ENCODE measurements at places on chromosomes 1 and 21. TPM values are rescaled to one million over a fixed set of nuclear protein-coding genes. Genes with fewer than 3 reads are reported as not detected.

LRRC38 gene
- total RNA-seq = not detected

BTBD19 gene
- 18.8 TPM for total RNA-seq

CFHR3 gene
- 0.81 TPM for total RNA-seq

OPN3 gene
- 7.2 TPM for total RNA-seq

HFM1 gene
- total RNA-seq = 1.4 TPM

TBX15 gene
- total RNA-seq = 1.5 TPM

KLF17 gene
- total RNA-seq = not detected

LRRC3 gene
- 8.3 TPM for total RNA-seq

DYNLT4 gene
- not detected for total RNA-seq

SYCP1 gene
- total RNA-seq = not detected

S100A4 gene
- total RNA-seq = 514 TPM

TMPRSS2 gene
- not detected for total RNA-seq

CYYR1 gene
- 15.8 TPM for total RNA-seq

Measured in thoracic aorta (tissue), 2 donors.